Psoas muscle (tissue), 8 donors: ENCODE measurements at places on chromosomes 4 and X. TPM values are rescaled to one million over a fixed set of nuclear protein-coding genes. Genes with fewer than 3 reads are reported as not detected.

DNA sequence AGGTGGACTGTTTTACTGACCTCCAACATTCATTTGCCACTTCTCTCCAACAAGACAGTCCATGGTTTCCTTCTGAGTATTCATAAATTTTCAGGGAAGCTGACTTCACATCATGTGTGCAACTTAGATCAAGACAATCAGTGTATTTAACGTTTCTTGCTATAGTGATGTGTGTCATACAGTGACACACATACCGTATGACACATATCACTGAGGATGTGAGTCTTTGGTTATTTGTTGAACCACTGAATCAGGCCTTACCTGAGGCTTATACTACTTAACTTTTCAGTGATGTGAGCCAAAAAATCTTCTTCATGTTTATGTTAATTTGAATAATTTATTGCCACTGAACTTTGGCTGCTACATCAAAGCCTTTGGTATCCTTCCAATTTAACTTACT is 166.8 kb downstream of the BMPR1B start:
- DNase-seq, result no peak

GRCh38 chr4:27022963-27023362 is 162.3 kb downstream of the STIM2 start:
- no peak for DNase-seq

GRCh38 chr4:166091912-166092510 is 219.0 kb downstream of the TLL1 start:
- no peak for DNase-seq

DNA sequence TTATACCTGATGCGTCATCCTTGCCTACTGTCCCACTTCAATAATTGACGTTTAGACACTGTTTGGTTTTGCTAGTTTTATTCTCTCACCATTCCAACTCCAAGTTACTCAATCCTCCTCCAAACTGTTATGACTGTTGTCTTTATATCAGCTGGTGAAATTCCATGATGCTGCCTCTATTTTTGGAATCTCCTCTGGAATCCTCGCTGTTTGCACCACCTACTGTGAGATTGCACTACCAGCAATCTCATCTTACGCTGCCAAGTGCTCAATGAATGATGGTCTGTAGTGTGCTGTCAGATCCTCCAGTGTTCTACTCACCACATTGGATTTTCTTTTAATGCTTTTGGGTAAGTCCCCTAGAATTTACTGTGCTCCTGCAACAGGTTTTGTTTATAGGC is 13.2 kb upstream of the PCDH18 start:
- no peak for DNase-seq

Gene BBS12
- 1.0 TPM for total RNA-seq

Gene NSG1
- total RNA-seq, result 0.11 TPM
